Activated T-helper 1 cell treated with anti-CD3 and anti-CD28 coated beads, Interleukin-2, amount 50 U/mL, for 16 hours (primary cell): ENCODE measurements at places on chromosomes 1 and 21.

GRCh38 chr1:176795929-176796328 is 333.0 kb downstream of the PAPPA2 start:
- DNase-seq, result no peak

DNA sequence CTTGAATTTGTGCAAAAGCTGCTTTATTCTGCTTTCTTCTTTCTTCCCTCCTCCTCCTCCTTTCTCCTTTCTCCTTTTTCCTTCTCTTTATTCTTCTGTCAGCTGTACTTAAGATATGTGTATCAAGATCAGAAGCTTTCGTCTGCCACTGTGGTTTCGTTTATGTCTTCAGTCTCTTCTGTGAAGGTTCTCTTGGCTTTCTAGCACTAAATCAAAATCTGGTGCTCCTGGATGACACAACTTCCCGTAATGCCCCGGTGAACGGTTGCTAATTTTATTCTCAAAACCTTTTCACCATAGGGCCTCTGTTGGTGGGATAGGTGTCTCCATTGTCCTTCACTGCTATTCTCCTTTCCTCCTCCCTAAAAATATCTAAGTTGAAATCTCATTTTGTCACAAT is 5.0 kb downstream of the ATF6 start:
- DNase-seq, result no peak

DNA sequence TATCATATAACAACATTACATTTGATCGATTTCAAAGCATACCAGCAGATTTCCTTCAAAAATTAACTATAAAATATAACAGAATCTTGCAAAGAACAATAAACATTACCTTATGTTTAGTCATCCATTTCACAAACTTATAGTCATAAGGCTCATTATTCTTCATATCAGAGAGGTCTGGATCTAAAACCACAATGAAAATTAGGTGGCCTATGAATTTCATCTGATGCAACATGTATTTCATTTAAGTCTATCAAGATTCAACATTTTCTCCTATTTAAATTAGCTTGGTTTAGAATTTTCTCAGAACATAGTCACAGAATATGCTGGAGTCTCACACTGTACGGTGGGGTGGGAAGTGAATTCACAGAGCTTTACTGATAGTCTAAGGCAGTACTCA is 49.2 kb downstream of the KYAT3 start:
- no peak for DNase-seq

DNA sequence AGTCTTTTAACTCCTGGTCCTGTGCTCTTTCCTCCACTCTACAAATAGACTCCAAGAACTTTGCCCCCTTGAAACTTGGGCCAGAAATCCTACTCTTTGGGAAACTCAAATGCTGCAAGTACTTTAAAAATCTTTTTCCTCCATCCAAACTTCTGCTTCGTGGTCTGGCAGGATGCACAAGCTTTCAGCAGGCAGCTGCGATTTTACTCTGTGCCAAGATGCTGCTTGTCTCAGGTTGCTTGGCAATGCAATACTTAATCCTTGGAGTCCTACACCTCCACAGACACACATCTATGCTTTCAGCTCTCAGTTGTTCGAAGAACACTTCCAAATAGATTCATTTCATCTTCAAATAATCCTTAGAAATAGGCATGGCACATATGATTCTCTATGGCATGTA is 435.3 kb upstream of the USP24 start:
- no peak for DNase-seq

DNA sequence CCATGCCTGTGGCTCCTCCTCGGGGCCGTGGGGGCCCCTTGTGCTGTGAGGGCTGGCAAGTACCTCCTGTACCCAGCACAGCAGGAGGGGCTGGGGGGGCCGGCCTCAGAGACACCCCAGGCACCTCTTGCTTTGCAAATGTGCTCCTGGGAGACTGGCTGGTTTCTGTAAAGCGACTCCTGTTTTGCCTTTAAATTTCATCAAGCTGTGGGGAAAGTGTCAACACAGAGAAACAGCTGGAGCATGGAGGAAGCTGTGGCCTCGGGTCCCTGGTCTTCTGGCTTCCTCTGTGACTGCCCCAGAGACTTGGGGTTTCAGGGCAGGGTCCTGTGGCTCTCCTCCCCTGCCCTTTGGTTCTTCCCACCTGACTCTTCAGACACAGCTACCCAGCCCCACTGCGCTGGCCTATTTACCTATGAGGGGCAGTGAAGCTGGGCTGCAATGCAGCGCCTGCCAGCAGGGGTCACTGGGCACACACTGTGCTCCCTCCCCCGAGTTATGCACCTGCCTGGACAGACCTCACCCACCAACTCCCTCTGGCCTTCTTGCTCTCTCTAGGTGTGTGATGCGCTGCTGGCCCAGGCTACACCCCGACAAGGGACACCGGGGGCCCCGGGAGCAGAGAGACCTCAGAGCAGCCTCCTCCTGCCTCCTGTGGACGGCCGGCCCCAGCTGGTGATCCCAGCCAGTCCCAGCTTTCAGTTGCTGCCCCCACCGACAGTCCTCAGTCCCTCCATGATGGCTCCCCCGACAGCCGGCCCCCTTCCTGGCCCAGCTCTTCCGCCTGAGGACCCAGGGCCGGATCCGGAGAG is 17.6 kb upstream of the PEX10 start:
- no peak for DNase-seq

- no peak for DNase-seq
These were observed 644.2 kb downstream of the PTPRU start for GRCh38 chr1:29880556-29880955.

DNA sequence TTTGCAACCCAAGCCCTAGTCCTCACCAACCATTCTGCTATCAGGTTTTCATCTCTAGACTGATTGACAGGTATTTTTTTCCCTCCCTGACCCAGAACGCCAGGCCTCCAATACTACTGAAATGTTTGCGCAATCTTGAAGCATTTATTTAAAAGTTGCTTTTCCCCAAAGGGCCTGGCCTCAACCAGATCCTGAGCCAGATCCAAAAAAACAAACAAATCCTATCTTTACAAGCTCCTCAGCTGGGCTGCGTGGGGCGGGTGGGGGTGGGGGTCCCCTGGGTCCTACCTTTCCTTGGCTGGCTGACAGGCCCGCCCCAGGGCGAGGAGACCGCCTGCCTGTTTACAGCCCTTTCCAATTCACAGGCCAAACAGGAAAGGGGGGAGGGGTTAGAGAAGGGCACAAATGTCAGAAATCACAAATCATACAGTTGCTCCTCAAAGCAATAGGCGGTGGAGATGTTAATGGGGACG is 98.8 kb downstream of the FOXD2 start:
- DNase-seq, result no peak

- no peak for DNase-seq
These were observed 64.9 kb downstream of the TNR start for GRCh38 chr1:175678471-175678870.

DNA sequence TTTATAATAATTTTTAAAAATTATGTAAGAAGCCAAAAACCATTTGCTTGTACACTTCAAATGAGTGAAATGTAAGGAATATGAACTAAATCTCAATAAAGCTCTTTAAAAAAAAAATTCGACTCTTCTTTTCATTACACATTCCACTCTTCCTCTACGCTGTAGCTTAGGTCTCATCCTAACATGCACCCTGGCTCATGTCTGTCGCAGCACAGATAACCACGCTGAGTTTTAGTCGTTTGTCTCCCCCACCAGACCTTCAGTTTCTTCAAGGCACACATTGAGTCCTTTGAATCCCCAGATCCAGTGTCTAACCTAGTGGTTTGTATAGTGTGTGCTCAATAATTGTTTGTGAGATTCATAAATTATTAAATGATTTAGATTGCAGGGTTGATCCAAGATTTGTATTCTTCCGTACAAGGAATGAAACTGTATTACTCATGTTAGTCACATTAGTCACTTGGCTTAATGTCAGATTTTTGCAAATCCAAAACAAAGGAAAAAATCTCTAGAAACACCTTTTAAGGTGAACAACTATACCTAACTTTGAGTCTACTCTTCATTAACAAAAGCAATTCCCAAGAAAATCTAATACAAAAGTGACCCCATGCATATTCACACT is 57.3 kb downstream of the SLC25A24 start:
- no peak for DNase-seq

GRCh38 chr1:41255978-41256377 is 13.9 kb upstream of the SCMH1 start:
- no peak for DNase-seq

DNA sequence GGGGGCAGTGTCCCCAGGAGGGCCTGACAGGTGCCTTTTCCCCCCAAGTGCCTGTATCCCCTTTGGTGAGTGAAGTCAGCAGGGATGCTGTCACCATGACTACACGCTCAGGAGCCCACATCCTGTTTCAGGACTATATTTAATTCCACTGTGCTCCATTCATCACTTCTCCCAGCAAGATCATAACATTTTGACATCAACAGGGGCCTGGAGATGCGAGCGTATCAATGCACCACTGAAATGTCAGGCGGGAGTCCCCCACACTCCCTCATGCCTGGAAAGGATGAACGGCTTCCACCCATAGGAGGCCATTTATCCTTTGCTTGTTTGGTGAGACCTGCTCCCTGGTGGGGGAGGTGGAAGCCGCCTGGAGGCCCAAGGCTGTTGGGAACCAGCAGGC is 119.1 kb downstream of the PTPRU start:
- DNase-seq, result no peak

DNA sequence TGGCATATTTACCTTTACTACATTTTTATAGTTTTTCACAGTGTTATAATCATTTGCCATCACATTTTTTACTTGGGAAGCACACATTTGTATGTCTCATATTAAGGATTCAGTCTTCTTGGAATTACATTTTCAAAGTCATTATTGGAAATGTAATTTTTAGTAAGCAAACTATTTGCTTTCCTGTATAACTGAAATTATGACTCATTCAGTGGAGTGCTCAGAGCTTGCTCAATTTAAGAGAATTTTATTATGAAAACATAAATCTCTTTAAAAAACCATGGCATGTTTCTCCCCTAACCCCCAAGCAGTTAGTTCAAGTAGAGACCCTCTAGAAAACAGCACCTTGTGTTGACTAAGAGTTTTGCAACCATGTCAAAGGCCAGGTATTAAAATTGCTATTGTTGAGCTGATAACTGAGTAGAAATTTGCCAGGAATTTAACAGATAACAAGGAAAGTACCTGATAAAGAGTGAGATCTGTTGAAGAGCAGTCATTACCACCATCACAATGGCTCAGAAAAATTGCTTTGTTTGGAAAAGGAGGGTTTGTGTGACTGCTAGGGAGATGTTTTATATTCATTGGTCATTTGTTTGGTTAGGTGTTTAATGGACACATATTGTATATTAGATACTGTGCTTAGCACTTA is 105.9 kb downstream of the KCNK2 start:
- DNase-seq, result no peak

DNA sequence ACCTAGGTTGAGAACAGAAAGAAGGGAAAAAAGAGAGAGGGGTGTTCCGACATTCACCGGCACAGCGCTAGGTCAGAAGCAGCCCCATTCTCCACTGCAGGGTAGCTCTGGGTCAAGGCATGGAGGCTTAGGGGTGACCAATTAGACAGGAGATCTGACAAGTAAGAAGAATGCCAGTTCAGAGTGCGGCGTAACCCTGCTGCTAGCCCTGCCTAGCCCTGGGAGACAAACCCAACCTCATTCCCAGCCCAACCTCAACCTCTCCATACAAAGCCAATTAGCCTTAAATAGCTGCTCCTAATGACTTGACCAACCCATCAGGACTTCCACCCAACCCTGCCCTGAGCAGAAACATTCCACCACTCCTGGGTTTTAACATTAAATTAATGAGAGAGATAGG is 3.4 kb downstream of the PRELP start:
- no peak for DNase-seq

DNA sequence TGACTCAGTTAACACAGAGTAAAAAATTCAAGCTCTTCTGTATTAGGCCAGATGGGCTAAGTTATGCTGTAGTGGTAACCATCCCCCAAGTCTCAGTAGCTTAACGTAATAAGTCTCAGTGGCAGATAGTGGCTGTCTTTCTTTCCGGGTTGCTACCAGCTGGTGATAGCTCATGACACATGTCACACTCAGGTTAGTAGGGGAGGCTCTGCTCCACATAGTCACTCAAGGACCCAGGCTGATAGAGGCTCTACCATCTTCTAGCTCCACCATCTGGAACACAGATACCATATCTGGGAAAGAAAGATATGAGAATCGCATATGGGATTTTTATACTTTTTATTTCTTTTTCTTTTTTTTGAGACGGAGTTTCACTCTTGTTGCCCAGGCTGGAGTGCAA is 16.2 kb upstream of the MEF2D start:
- DNase-seq, result no peak

- DNase-seq, result no peak
These were observed 16.4 kb upstream of the TARBP1 start for GRCh38 chr1:234495231-234495990.

DNA sequence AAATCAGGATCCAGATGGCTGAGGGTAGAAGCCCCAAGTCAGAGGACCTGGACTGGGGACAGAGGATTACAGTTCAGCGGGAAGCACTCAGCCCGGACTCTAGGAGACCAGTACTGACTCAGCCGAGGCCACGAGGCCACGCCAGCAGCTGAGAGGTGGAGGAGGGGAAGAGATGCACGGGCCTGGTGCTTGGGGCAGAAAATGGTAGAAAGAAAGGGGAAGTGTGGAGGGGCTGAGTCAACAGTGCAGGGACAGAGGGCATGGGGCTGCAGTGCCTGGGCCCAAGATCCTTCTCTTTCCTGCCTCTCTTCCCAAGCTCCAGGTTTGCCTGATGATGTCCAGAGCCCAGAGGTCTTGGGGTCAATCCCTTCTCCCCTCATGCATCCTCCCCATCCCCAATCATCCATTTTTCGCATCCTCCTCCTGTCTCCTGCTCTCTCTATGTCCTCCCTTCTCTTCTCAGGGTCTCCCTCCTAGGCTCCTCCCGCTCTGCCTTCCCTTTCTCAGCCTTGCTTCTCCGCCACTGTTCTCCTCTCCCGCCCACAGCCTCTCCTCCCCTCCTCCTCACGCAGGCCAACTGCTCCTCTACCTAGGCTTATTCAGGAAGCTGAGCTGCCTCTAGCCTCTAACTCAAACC is 7.7 kb downstream of the ARHGEF2 start:
- DNase-seq, result no peak

DNA sequence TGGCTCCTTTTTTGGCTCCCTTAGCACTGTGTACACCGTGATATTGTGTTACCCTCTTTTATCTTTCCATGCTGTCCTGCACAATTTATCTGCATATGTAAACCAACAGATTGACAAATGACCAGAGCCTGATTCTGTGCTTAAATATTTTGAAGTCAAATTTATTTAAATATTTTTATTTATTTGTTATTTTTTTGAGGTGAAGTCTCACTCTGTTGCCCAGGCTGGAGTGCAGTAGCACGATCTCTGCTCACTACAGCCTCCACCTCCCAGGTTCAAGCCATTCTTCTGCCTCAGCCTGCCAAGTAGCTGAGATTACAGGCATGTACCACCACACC is 12.8 kb downstream of the PMF1 start:
- no peak for DNase-seq

GRCh38 chr1:93708734-93709481 is 27.3 kb upstream of the BCAR3 start:
- DNase-seq, result no peak

GRCh38 chr1:244548558-244549115 is 87.6 kb downstream of the CATSPERE start:
- DNase-seq, result no peak

- no peak for DNase-seq
These were observed 7.4 kb upstream of the INKA2 start for GRCh38 chr1:111746614-111746999.
